ENCODE measurements at places on chromosomes 16 and 17.

DNA sequence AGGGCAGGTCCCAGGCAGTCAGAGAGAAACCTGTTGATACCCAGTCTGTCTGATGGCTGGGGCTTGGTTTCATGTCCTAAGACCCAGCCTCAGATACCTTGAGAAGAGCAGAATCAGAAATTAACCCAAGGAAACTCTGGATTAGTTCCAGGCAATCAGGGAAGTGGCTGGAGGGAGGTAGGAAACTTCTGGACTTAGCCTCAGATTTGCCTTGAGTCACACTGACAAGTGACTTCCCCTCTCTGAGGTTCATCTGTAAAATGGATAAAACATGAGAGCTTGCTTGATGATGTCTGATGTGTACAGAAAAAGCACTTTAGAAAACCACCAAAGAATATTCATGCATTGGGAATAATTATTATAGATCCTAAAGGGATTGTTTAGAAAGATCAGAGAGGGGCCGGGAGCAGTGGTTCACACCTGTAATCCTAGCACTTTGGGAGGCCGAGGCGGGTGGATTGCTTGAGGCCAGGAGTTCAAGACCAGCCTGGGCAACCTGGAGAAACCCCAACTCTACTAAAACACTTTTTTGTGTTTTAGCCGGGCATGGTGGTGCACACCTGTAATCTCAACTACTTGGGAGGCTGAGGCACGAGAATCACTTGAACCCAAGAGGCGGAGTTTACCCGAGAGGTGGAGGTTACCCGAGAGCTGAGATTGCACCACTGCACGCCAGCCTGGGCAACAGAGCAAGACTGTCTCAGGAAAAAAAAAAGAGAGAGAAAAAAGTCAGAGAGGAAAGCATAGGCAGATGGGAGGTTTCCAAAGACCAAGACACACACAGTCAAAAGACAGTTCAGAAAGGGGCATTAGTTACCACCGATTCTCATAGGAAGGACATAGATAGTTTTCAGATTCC, 3.8 kb downstream of the CIITA start:
- DNase-seq = no peak

DNA sequence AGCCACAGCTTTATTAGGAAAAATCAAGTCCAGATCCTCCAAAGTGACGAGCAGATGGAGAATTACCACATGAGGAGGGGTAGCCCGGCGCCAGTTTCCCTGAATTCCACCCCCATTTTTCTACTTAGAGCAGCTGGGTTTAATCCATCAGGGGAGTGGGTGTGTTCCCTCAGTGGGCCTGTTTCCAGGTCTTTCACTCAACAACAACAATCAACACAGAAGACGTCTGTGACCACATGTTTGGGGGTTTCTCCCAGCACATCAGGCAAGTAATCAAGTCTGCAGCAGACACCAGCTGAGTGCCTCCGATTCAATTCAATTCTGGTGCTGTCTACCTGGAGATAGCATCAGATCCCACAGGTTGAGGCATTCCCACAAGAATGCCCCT, 6.8 kb downstream of the SLC6A2 start:
- DNase-seq = no peak

DNA sequence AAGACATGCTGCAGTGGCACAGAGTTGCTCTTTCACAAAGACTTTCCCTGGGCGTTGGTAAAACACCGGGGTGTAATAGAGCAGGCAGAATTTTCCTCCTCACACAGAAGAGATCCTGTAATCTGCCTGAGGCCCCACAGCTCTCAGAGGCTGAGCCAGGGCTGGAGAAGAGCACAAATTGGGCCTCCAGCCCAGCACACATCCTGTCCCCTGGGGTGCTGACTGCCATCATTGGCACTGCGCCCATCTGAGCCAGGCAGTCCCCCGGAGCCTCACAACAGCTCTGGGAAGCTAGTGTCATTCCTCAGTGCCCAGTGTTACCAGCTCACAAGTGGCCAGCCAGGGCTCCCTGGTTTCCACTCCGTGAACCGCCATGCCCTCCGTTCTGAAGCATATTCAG, 119.4 kb downstream of the SOCS1 start:
- peak; percentile 27 for DNase-seq

DNA sequence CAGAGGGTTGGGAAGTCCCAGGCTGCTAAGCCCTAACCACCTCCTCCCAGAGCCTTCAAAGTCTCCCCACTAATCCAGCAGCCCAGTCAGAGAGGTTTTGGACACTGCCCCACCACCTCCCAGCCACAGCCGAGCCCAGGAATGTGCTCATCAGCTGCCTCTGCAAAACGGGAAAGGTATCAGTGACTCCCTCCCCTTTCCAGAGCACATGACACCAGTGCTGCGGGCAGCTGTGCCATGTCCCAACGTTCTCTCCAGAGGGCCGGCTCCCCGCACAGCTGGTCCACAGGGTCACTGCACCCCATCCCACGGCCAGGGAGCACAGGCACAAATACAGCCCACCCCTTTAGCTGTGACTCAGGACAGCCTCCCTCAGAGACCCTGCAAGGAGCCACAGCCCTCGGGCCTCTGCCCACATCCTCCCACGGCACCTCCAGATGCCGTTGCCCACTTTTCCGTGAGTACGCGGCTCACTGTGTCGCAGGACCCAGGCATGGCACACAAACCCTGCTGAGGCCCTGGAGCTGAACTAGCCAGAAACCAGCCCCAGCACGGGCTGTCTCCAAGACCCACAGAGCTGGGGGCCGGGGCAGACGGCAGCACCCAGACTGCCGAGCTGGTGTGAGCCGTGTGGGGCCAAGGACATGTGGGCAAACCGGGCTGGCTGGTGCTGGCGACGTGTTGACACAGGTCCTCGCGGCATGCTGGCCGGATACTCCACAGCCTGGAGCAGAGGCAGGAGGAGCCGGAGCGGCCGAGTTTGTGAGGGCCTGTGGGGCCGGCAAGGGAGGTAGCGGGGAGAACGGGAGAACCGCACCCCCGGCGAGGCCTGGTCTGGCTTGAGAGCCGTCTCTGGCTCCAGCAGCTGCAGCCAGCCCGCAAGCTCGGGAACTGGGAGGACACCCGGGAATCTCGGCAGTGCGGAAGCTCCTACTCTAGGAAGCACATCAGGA, 6.3 kb upstream of the PPP1R27 start:
- no peak for DNase-seq

DNA sequence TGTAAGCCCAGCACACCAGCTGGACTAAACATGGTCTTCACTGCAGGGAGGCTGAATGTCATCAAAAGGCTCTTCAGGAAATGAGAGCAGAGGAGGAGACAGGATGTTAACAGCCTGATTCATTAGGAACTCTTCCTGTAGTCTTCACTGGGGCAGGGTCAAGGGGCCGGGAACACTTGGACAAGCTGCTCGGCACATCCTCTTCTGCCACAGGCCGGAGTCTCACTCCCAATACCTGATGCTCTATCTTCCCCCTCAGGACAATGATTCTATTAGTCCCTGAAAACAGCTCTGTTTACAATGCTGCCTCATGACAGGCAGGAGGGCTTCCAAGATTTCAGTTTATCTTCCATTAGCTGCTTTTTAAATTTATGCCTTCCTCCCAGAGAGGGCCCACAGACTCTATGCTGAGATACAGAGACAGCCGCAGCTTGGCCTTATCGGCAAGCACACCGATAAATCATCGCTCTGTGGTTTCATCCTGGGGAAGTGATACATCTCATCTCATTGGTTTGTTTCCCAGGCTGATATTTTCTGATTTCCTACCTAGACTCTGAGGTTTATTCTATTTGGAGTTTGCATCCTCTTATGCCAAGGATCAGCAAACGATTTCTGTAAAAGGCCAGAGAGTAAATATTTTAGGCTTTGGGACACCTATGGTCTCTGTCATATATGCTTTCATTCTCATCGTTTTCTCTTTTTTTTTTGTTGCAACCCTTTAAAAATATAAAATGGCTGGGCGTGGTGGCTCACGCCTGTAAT, 214.0 kb upstream of the ASIC2 start:
- no peak for DNase-seq

GRCh38 chr16:72609066-72609465, 437.1 kb upstream of the PMFBP1 start:
- no peak for DNase-seq

- DNase-seq = no peak
These were observed 41.9 kb upstream of the ATP2A3 start for GRCh38 chr17:4006165-4006589.

DNA sequence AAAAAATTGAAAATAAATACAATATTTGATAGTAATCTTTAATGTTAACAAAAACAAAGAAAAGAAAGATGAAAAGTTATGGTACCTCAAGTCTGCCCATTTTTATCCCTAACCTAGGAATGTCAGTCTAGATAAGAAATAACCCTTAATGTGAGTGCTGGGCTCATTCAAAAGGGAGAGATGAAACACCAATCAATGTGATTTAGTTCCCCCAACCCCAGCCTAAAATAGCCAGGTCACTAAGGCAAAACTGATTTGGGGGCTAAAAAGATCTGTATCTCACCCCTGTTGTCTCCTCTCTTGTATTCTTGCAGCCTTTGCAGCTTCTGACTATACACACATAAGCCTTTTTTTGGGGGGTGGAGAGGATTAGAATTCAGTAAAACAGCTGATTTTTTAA, 3.2 kb upstream of the IGF2BP1 start:
- no peak for DNase-seq

All from hepatic stellate cell (primary cell).